Stimulated activated CD4-positive, alpha-beta T cell treated with anti-CD3 and anti-CD28 coated beads, Interleukin-12 subunit alpha, Interleukin-12 subunit beta, amount 100 ng/mL, for 4 hours (primary cell): ENCODE measurements at places on chromosomes 2 and 18.

- no peak for DNase-seq
These were observed 121.8 kb upstream of the RIOK3 start for GRCh38 chr18:23331091-23331920.

GRCh38 chr2:11559066-11559785 is 25.4 kb downstream of the GREB1 start:
- no peak for DNase-seq

DNA sequence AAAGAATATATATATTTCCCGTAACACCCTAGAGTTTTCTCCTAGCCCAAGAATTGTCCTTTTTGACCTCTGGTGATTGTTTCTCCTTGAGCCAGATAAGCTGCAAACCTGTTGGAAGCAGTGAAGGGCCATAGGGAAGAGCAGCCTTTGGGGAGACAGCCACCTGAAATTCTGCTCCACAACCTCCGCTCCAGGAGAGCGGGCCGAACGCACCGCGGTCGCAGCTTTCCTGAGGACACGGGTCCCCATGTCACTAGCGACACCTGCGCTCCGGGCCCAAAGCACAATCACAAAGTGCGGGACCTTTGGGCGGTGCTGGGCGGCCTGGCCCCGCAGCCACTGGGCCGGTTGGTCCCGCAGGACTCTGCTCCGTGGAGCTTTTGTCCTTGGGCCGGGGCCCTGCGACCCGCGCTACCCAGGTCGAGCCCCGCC is 557 bp upstream of the DSG2 start:
- DNase-seq, result no peak

GRCh38 chr18:73670039-73670438 is 477.6 kb downstream of the FBXO15 start:
- no peak for DNase-seq

- DNase-seq, result peak; percentile 98
These were observed at the start of gene ID2 for GRCh38 chr2:8681786-8682692. TSS of gene ID2 (plus strand) at chr2:8682056. CDS start at chr2:8682166, 110 bp downstream.

GRCh38 chr18:9771261-9771976 is 63.3 kb downstream of the RAB31 start:
- peak; percentile 57 for DNase-seq

DNA sequence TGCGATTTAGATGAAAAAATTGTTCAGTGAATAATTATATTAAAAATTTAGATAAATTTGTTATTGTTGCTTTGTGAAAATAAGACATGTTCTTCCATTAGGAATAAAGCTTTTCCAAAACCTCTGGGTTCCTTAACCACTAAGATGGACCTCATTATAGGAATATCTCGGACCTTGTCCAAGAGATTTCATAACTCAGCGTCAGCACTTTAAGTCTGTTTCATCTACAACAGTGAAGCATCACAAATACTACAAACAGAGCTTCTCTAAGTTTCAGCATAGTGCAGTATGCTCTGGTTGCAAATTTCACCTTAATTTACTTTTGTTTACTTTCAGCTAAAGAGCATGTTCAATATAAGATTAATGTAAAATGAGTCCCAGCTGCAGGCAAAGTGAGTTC is 150.3 kb downstream of the UBE2E3 start:
- no peak for DNase-seq

DNA sequence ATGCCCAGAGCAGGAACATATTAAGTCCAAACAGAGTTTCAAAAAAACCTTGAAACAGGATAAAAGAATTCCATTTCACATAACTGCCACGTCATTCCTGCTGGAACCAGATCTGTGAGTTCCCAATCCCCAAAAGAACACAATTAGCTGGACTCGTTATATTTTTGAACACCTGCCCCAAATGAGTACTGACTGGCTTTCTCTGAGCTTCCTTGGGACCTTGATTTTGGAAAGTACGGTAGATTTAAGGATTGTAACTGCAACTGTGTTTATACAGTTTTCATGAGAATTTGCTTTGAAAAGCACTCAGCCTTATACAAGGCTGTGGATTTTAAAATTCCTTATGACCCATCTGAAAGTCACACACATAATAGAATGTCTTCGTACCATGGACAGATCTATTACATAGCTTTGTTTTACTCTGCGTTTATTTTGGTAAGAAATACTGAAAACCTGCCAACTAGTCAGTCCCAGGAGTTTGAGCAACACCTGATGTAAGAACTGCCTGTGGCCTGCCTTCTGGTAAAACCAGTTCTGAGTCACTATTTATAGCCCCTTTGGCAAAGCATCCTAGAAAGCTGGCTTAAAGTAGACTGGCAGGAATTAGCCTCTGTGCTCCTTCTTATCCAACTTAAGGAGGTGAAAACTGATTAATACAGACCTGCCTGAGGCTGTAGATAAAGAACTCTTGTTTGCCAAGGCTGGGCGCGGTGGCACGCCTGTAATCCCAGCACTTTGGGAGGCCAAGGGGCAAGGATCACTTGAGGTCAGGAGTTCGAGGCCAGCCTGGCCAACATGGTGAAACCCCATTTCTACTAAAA is 48.1 kb downstream of the MERTK start:
- DNase-seq, result no peak
